ENCODE measurements at places on chromosomes 16 and 17.

DNA sequence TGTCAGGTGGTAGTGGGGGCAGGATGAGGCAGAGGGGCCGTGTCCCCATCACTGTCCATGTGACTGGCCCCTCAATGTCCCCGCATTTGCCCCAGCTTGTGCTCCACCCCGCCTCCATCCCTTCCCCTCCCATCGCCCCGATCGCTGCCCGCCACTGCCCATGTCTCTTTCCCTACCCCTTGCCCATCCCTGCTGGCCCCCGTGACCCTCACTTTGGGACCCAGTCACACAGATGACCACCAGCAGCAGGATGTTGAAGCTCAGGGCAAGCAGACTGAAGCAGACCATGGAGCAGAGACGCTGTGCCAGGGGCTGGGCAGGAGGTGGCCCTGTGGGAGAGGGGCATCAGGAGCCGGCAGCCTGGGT is 6.1 kb downstream of the ASGR2 start:
- no peak for DNase-seq

DNA sequence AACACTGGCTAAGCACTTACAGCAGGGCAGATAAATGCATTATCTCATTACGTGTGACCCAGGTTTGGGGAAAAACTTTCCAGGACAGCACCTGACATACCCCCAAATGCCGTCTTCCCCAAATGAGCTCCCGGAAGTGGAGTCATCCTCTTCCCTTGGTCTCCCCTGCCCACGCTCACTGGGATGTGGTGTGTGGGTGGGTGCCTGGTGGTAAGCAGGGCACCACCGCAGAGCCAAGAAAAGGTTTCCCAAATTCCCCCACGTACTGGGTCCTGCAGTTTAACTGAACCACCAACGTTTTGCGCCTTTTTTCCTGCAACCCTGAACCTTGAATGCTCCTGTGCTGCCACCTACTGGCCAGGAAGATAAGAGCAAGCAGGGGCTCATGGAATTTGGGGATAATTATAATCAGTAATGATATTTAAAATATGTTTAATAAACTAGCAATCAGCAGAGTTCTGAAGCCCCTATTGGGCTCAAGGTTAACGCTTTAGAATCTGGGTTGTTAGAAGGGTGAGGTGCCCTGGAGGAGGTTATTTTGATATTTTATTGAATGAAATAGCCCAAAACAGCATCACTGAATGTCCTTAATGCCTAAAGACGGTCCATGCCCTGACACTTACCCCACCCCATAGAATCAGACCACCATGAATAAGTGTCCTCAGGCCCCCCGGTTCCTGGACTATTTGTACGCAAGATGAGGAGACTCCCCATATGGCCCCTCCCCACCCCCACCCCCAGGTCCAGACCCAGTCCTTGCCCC is 8.0 kb downstream of the SPPL2C start:
- peak; percentile 40 for DNase-seq

GRCh38 chr16:50298075-50298460 is 31.7 kb downstream of the ADCY7 start:
- no peak for DNase-seq

- no peak for DNase-seq
Measured at GRCh38 chr16:82626791-82627261, at the start of gene CDH13. TSS of gene CDH13 (plus strand) at chr16:82626969.

DNA sequence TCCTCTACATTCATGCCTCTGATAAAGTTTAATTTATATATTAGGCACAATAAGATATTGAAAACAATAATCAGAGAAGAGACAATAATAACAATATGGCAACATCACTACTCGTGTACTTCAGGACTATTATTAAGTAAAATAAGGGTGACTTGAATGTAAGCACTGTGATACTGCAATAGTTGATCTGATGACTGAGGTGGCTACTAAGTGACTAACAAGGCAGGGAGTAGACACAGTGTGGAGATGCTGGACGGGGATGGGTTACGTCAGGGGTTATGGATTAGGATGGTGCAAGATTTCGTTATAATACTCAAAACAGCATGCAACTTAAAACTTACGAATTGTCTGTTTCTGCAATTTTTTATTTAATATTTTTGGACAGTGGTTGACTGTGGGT is 32.5 kb downstream of the CYLD start:
- no peak for DNase-seq

GRCh38 chr17:56583772-56584171 is 9.7 kb upstream of the NOG start:
- DNase-seq: no peak

Data from T-cell (primary cell).